Body of pancreas (tissue), 4 donors: ENCODE measurements at places on chromosomes 6 and 20. TPM values are rescaled to one million over a fixed set of nuclear protein-coding genes. Genes with fewer than 3 reads are reported as not detected.

DNA sequence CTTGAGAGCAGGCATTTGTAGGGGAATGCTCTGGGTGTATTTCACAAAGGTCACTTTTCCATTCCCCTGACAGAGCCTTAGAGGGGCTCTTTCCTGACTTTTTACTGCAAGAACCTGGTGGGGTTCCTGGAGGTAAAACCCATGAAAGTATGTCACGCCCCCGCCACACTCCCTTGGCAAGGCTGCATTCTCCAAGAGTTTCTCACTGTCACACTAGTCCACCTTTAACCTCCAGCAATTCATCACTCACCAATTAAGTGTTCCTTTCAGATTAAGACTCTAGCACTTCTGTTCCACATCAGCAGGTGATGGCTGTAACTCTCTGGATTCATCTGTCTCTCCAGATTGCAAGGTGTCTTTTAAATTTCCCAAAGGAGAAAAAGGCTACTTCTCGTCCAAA lies 32.7 kb upstream of the NKX2-4 start:
- DNase-seq: no peak

The FNDC1 gene
- total RNA-seq: not detected

The PKHD1 gene
- 33.3 TPM for total RNA-seq

DNA sequence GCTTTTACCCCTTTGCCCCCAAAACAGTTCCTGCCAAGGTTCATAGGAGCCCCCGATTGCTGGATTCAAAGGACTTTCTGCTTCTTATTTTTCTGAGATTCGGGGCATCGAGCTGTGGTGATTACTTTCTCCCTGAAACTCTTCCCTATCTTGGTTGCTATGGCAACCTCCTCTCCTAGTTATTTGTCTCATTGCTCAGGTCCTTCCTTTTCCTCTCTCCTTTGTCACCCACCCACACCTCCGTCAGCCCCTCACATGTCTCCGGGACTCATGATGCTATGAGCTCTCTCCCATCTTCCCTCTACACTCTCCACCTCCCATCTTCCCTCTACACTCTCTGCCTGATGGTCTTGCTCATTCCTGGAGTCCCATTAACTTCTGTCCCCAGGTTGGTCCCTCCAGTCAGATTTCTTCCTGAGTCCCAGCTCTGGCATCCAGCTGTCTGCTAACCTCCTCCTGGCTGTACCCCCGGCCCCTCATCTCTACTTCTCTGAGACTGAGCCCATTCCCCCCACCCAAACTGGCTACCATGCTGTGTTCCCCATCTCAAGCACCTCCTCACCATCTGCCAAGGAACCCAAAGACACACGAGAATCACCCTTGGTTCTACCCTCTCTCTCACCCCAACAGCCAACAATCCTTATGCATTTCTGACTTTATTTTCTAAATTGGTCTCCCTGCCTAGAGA lies 30.2 kb upstream of the NNAT start:
- DNase-seq: no peak

GRCh38 chr20:13493143-13493542 lies 145.6 kb downstream of the TASP1 start:
- DNase-seq: no peak

DNA sequence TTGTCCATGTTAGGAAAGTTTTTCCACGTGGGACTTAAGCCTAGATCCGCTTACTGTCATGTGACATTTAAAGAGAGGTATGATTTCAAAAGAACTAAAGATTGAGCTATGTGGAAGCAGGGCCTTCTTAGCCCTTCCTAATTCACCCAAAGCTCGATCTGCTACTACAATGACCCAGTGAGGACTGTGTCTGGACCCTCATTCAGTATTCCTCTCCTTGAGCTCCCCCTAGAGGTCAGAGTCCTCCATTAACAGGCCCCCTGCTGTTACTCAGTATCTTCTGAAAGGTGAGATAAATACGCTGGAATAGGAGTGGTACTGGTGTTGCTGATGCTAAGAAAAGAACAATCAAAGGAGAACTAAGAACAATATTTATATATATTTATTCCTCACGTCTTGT lies 414.0 kb downstream of the GJA1 start:
- peak; percentile 60 for DNase-seq

GRCh38 chr6:101663100-101663499 lies 269.6 kb downstream of the GRIK2 start:
- no peak for DNase-seq

The ARMC12 gene
- total RNA-seq: 0.26 TPM

DNA sequence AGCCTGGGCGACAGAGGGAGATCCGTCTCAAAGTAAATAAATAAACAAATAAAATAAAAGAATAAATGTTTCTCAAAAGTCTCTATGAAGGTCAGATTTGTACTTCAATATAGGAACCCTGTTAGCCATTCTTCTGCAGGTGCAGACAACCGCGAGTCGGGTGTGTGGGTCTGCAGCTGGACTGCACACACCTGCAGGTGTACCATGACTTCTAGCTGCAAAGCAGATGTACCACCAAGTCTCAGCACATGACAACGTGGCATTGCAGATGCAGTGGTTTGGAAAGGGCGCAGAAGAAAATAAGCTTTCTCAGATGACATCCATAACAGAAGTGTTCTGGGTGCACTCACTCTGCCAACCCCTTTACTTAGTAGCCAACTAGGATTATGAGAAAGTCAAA lies 239.7 kb downstream of the ATXN1 start:
- DNase-seq: no peak

The COX4I2 gene
- not detected for total RNA-seq

- peak; percentile 25 for DNase-seq
Observed at GRCh38 chr20:56628015-56628872, 862 bp upstream of the TFAP2C start.

DNA sequence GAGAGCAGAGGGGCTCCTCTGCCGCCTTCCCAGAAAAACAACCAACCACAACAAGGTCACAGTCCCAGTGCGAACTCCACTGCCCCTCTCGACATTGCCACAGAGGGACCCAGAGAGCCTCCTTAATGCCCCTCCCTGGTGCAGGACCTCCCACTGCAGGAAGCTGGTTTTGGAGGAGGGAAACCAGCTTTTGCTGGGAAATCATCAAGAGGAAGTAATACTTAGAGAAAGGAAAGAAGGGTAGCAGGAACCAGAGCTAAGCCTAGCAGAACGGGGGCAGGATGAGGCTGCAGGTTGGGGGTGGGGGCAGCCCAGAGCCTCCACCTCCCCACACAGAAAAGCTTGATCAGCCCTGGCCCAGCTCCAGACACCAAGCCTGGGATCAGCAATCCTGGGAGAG lies 37.7 kb upstream of the SIRPA start:
- no peak for DNase-seq

- no peak for DNase-seq
Observed at GRCh38 chr6:54903884-54904283, 57.3 kb downstream of the FAM83B start.

GRCh38 chr6:64539917-64540316 lies 904.3 kb downstream of the PHF3 start:
- no peak for DNase-seq

- DNase-seq: no peak
Observed at GRCh38 chr6:138857775-138858174, 61.9 kb downstream of the ECT2L start.

- DNase-seq: no peak
Observed at GRCh38 chr6:15522427-15522826, 140.4 kb downstream of the DTNBP1 start.

- no peak for DNase-seq
Observed at GRCh38 chr6:155036907-155037306, 41.8 kb downstream of the TIAM2 start.

The SYNDIG1 gene
- 0.78 TPM for total RNA-seq

GRCh38 chr20:33235696-33236095 lies at the start of gene BPIFA1:
TSS of gene BPIFA1 (plus strand) at chr20:33235996. CDS start at chr20:33237712, 1,716 bp downstream.
- no peak for DNase-seq

- DNase-seq: no peak
Observed at GRCh38 chr20:41889844-41890224, 271.7 kb upstream of the CHD6 start.
